ENCODE measurements at places on chromosomes 2 and 18. TPM values are rescaled to one million over a fixed set of nuclear protein-coding genes. Genes with fewer than 3 reads are reported as not detected.

The GKN2 gene
- total RNA-seq, result not detected

The HOXD11 gene
- not detected for total RNA-seq

The LRATD1 gene
- 1.3 TPM for total RNA-seq

The HOXD9 gene
- total RNA-seq, result not detected

The ANKRD12 gene
- total RNA-seq, result 4.5 TPM

The WNT10A gene
- not detected for total RNA-seq

The PSTPIP2 gene
- 7.1 TPM for total RNA-seq

The MEP1B gene
- total RNA-seq, result not detected

The PLEKHH2 gene
- total RNA-seq, result 1.2 TPM

The COL5A2 gene
- total RNA-seq, result 192 TPM

The REG1B gene
- total RNA-seq, result not detected

The GPR45 gene
- total RNA-seq, result not detected

All from bronchus fibroblast of lung (primary cell).